ENCODE measurements at places on chromosomes 1 and 21.

- peak; percentile 44 for DNase-seq
These were observed 150.9 kb upstream of the ZRANB2 start for GRCh38 chr1:71231751-71232150.

DNA sequence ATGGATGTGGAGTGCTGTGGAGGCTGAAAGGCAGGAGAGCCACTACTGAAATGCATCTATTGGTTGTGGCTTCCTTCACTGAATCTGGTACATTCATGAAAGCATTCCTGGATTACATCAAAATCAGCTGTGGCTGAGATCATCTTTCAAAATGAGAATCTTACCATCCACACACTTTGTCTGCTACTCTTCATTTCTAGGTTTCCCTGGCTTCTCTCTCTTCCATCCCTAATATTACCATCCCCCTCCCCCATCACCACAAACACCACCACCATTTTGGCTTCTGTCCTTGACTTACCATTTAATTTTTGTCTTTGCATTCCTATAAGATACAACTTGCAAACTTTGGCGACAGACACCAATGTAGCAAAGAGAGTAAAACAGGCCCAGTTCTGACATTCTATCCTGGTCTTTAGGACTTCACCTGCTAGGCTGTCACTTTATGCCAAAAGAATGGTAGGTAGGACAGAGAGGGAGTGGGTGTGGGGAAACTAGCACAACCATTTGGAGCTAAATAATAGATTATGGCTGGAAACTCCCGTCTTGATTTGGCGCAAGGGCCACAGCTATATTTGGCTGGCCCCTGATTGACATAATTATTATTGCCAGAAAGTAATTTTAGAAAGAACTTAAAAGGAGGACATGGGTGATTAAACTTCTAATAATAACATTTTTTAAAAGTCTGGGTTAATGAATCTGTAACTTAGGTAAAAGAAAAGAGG lies 15.1 kb upstream of the DUSP10 start:
- no peak for DNase-seq

DNA sequence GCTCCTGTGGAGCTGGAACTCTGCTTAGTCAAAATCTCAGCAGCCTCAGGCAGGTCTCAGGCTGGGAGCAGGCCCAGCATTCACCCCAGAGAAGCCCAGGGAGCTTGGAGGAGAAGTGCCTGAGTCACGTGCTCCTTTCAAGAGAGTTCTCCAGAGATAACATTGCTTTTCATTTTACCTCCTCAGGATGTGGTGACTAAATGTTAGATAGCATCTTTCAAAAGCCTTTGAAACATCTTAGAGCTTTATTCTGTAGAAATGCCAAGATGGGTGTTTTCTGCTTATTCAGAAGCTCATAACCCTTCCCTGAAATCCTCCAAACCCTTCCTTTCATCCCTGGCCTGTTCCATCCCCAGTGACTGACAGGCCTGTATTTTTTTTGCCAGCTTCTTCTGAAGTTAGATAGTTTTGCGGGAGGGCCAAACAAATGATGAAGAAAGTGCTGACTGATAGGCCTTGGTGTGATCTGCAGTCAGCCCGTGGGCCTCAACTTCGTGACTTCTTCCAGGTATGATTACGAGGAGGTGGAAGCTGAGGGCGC lies 58.0 kb downstream of the PGM1 start:
- DNase-seq, result peak; percentile 56

- no peak for DNase-seq
These were observed 327.7 kb downstream of the PTPRC start for GRCh38 chr1:198966519-198966918.

GRCh38 chr21:16250273-16250672 lies 520.5 kb downstream of the USP25 start:
- no peak for DNase-seq

DNA sequence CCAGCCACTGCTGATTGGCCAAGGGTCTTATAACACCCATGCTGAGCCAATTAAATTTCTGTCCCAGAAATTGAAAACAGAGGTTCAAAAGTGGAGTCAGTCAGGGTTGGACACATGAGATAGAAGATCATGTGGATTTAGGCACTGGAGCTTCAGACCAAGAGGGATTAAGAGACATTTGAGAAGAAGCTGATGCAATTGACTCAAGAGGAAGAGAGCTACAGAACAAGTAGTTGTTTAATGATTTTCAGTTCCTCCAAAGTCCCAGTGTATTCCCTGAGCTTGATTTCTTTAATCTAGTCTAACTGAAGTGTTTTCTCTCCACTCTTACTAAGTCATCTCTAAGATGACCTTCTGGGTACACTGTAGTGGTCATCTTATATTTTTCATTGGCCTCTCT lies 227.1 kb downstream of the DUSP10 start:
- DNase-seq, result no peak

All from mammary epithelial cell (primary cell).